Activated CD4-positive, alpha-beta T cell treated with anti-CD3 and anti-CD28 coated beads, Interleukin-2, amount 10 ng/mL, durations not matched to agents 7 days and 5 days (primary cell): ENCODE measurements at places on chromosomes 12 and 14.

DNA sequence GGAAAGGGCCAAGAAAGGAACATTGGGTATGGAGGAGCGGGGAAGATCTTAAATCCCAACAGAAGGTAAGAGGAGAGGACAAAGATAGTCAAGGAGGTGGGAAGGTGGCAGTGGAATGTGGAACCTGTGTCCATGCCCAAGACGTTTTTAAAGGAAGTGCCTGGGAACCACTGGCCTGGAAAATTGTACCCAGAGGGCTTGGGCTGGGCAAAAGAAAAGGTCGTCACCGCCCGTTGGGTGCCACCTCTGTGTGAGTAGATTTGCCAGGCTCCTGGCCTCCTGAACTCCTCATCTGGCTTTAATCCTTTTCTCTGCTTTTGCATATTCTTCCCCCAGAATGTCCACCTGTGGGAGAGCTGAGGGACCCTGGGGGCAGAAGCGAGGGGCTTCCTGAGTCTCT is 32.6 kb downstream of the JDP2 start:
- no peak for DNase-seq

DNA sequence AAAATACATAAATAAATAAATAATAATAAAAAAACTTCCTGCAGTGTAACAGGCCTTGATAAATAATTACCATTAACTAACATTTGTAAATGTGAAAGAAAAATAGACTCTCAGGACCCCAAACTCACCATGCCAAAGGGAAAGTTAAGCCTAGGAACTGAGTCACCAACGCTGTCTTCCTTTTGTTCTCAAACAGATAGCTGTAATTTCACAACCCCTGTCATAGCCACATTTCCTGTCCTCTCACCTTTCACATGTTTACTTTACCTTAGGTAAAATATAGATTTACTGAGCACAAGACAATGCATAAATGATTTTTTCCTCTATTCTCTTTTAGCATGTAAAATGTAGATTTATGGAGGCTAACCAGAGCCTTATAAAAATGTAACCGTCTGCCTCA is 35.9 kb upstream of the CHST11 start:
- peak; percentile 15 for DNase-seq

DNA sequence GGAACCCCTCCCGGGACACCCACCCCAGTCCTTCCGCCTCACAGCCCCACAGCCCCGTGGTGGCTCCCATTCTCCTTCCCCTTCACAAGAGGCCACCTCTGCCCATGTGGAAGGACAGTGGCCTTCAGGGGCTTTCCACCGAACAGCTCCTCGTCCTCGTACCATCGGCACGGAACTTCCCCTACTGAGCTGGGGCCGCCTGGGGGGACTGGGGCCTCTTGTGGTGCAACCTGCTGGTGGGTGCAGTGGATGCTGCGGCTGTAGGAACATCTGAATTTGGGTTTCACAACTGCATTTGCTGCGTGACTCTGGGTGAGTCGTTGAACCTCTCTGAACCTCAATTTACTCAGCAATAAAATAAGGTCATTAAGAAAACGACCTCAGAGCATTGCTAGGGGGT is 50.9 kb downstream of the RFLNA start:
- DNase-seq, result no peak

- no peak for DNase-seq
These were observed 353 bp downstream of the BAG5 start for GRCh38 chr14:103562179-103562428.

- DNase-seq, result no peak
These were observed 52.0 kb downstream of the CRACR2A start for GRCh38 chr12:3700861-3701260.

DNA sequence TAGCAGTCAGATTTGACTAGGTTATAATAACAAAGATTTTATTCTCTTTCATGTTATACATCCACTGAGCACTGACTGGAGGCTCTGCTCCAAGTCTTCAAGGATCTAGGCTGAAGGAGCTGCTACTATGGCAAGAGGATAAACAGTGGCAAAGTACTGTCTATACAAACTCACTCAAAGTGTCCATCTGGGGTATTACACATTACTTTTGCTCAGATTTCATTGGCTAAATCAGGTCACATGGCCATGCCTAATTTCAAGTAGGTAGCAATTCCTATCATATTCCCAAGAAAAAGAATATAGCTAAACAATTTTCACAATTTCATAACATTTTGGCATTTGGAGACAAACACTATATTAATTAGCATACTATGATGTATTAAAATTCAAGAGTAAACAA is 40.9 kb downstream of the CDK17 start:
- no peak for DNase-seq

GRCh38 chr12:26246483-26247164 is 51.3 kb downstream of the SSPN start:
- DNase-seq, result no peak

GRCh38 chr14:55581342-55581771 is 1.4 kb downstream of the KTN1 start:
- DNase-seq, result peak; percentile 14

GRCh38 chr12:6208130-6208529 is 7.9 kb downstream of the CD9 start:
- DNase-seq, result no peak

DNA sequence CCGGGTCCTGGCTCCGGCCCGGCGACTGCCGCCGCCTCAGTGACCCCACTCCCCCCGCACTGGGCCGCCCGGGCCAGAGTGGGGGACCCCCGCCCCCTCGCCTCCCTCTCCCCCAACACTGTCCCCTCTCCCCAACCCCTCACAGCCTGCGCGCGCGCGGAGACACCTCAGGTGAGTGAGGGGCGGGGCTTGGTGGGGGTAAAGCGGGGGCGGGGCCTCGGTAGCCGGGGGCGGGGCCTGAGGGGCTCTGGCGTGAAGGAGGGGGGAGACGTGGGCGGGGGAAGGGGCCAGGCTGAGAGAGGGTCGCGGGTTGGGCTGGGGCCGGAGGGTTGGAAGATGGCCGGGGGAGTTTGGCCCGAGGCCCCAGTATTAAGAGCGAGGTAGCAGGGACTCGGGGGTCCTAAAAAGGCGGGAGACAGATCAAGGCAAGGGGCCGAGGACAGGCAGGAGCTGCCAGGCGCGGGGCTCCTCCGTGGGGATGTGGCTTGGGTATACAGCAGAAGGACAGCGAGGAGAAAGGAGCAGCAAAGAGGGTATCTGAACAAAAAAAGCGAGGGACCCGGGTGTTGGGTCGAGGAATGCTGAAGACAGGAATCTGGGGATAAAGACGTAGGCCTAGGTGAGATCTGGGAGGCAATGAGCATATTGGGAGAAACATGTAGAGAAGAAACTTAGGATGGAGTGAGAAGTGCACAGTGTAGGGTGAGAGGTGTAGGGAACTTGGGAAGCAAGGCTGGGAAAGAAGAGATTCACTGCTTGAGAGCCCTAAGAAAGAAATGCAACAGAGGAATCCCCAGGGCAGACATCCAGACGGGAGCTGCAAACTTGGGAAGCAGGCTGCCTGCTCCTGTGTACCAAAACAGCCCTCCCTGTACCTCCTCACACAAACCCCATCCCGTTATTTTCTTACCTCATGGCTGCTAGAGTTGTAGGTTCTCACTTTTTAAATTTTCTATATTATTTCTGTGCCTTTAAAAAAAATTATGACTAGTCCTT is 10.8 kb downstream of the SUOX start:
- DNase-seq, result peak; percentile 73

DNA sequence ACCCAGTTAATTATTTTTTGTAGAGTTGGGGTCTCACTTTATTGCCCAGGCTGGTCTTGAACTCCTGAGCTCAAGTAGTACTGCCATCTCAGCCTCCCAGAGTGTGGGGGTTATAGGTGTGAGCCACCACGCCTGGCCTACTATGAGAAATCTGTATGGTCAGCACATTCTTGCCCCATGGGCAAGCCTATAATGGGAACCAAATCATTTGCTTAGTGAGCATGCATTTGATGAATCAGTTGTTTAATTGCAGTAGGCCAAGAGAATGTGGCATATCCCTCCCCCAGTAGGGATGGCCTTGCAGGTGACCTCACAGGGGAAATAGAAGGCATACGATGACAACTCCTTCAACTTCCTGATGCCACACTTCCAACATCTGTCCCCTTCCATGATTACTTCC is 122.7 kb downstream of the DIP2B start:
- DNase-seq, result no peak

GRCh38 chr14:94181835-94182234 is 7.7 kb downstream of the PPP4R4 start:
- no peak for DNase-seq

- no peak for DNase-seq
These were observed 715 bp downstream of the KLRC4 start for GRCh38 chr12:10408842-10409241.
